ENCODE measurements at places on chromosomes 5 and 9.

DNA sequence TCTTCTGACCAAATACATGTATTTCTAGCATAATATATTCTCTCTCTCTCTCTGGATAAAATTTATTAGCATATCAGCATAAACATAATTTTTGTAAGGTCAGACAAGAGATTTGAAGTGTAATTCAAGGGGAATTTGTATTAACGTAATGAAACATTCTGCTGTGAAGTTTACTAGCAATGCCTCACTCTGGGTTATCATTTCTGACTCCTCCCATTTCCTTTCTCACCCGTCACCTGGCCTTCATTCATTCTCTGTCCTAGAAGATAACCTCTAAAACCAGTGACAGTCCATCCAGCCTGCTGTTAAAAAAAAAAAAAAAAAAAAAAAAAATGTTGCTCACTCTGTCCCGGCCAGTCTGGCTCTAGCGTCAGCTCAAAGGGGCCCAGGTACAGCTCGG lies 27.1 kb downstream of the GRAMD2B start:
- H3K4me3 ChIP-seq = peak overlapping the region; percentile 57
- peak overlapping the region; percentile 96 for H3K27ac ChIP-seq
- peaks cover 52% of the 10 kb centered on the region for H3K4me1 ChIP-seq
- DNase-seq = no peak
- H3K27me3 ChIP-seq = no peaks in the 10 kb centered on the region

GRCh38 chr5:143968071-143968878 lies 156.3 kb downstream of the HMHB1 start:
- H3K36me3 ChIP-seq = no peaks in the 10 kb centered on the region
- no peaks in the 10 kb centered on the region for H3K27me3 ChIP-seq
- no peaks in the 10 kb centered on the region for H3K4me1 ChIP-seq
- H3K27ac ChIP-seq = no peak overlapping the region
- no peak overlapping the region for H3K4me3 ChIP-seq

- peaks cover 6% of the 10 kb centered on the region for H3K4me1 ChIP-seq
- peaks cover 89% of the 10 kb centered on the region for H3K36me3 ChIP-seq
- DNase-seq = no peak
- no peak overlapping the region for H3K27ac ChIP-seq
These were observed 12.0 kb downstream of the ZNF622 start for GRCh38 chr5:16453609-16454008.

GRCh38 chr9:69130456-69131441 lies 43.3 kb upstream of the TJP2 start:
- DNase-seq = no peak
- H3K4me1 ChIP-seq = no peaks in the 10 kb centered on the region
- no peaks in the 10 kb centered on the region for H3K27me3 ChIP-seq
- no peaks in the 10 kb centered on the region for H3K36me3 ChIP-seq
- H3K4me3 ChIP-seq = no peak overlapping the region

GRCh38 chr9:81632599-81632998 lies 56.7 kb downstream of the TLE1 start:
- H3K4me1 ChIP-seq = no peaks in the 10 kb centered on the region
- H3K27ac ChIP-seq = no peak overlapping the region
- H3K36me3 ChIP-seq = no peaks in the 10 kb centered on the region
- H3K4me3 ChIP-seq = no peak overlapping the region
- no peaks in the 10 kb centered on the region for H3K27me3 ChIP-seq
- no peak for DNase-seq
